COLO829 (cell line): ENCODE measurements at places on chromosomes 2 and 18.

DNA sequence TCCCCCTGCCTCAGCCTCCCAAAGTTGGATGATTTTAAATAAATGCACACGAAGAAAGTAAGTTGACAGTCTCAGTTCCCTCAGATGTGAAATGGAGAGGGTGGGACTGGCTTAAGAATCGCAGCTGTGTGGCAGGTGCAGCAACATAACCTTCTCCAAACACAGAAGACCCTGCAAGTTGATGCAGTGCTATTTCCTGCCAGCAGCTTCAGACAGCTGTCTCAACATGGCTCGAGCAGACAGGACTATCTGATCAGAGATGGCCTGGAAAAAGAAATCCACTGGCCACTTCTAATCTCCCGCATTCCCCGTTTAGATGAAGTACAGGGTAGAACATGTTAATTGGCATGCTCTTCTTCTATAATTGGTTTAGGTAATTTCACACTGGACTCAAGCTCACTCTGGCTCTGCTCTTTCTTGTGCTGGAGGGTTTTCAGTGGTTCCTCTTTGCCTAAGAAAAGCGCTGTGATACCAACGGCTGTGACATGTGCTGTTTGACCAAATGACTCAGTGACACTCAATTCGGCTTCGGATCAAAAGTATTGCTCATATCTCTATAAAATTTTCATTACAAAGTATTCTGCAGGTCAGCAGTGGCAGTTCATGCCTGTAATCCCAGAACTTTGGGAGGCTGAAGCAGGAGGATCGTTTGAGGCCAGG, 40.2 kb downstream of the MYOM1 start:
- DNase-seq = no peak

DNA sequence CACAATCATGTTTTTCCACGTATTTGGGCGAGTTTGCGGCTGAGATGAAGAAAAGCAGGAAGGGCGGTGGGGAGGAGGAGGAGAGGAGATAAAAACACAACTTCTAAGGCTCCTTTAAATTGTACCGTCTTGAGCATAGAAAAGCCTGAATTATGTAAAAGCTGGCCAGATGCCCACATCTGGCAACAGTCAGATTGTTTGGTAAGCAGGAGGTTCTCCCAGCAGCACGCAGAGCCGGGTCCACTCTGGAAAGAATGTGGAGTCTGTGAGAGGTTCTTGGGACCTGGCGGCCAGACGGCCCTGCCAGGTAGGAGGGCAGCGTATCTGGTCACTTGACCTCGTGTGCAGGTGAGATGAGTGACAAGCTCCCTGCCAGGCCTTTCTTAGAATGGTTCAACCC, 215.3 kb upstream of the APCDD1 start:
- DNase-seq = no peak

GRCh38 chr2:156319811-156320485, 12.6 kb downstream of the NR4A2 start:
- no peak for DNase-seq

DNA sequence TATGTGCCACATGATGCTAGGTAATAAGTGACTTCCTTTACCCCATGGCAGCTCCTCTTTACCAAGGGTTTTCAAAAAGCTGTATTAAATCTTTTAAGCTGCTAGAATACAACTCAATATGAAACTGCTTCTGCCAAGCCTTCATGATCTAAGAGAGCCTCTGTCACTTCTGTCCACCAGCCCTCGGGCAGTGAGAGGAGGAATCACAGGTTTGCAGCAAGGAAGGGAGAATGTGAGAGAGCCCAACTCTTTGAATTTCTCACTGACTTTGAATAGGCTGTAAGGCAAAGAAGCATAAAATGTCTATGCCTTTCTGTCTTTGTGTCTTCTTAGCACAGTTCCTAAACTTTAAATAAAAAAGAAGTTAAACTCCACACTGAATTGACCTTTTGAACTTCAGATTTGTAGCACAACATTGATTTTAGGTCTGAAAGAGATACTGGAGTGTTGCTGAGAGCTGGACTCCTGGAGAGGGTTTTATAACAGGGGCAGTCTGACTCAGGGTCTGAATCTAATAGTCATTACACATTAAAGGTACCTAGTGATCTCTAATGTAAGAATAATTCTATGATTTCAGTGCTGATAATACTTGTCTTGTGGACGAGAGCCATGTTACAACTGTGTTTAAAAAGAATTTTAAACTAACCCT, 48.1 kb upstream of the SATB2 start:
- no peak for DNase-seq

DNA sequence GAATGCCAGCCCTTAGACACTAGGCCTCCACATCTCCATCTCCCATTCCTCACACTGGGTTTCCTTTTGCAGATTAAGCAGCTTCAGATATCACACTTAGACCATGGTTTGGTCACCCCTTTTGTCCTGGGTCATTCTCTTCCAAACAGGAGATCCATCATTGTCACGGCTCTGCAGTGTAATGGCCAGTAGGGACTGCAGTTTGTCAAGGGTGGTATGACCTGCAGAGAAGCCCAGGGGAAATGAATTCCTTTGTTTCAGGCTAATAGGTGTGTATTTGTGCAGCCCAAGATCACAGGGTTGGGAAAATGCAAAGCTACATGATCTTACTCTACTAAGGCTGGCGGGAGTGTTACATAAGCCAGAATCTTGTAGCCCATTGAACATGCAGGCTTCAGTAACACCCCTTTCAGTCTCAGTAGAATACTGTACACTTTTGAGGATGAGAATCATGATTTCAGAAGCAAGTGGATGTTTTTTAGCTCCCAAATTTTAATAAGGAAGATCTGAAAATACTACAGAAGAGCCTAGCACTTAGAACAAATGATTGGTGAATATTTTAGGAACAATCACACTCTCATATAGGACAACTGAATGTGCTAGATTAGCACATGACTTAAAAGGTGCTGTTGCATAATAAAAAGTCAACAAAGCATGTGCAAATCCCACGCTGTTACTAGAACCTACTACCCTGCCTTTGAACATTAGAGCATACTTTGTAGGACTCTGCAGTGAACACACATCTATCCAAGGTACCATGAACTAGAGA, 24.0 kb upstream of the LPIN1 start:
- DNase-seq = no peak

GRCh38 chr2:238445409-238446190, 18.9 kb downstream of the ASB1 start:
- DNase-seq = no peak

DNA sequence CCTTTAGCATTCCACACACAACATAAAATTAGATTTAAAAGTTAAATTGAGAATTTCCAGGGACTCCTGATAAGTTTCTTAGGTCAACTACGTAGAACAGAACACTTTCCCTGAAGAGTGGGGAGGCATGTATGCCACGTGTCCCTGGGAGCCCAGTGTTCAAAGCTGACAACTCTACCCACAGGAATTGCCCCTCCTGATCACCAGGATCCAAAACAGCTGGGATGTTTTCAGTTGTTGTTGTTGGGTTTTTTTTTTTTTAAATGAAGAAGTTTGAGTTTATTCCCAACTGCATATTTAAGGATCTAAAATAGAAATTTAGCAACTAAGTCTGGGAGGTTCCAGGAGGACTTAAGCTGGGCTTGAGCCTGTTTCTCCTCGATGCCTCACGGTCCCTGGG, 100.5 kb downstream of the TPGS2 start:
- DNase-seq = no peak

DNA sequence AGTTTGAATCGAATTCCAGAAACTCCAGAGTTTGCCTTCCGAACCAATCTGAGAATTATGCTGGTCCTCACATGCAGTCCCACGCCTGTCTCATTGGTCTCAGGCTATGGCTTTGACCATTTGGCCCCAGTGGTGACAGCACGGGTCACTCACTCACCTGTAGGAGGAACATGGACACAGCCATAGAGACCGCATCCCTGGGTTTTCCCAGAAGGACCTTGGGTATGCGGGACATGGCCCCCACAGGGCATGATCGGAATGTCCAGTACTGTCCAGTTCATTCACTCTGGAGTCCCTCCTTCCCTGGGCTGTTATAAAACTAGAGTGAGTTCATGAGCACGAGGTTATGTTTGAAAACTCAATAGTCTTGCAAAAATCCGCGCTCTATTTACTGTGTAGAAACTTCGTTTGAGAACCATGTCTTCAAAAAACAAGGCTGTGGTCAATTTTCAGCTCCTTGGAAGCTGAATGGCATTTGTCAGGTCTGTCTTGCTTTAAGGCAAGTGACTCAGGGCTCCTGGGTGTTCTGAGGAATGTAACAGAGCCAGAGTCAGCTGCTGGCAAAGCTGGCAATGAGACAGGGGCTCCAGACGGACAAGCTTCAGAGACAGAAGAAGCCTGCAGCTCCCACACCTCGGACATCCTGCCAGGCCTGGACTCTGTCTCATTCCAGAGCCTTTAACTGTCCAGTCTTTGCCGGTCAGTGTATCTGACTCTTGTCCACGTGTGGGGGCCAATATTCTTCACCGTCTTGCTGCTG, 86.7 kb upstream of the TMEM18 start:
- DNase-seq = no peak

DNA sequence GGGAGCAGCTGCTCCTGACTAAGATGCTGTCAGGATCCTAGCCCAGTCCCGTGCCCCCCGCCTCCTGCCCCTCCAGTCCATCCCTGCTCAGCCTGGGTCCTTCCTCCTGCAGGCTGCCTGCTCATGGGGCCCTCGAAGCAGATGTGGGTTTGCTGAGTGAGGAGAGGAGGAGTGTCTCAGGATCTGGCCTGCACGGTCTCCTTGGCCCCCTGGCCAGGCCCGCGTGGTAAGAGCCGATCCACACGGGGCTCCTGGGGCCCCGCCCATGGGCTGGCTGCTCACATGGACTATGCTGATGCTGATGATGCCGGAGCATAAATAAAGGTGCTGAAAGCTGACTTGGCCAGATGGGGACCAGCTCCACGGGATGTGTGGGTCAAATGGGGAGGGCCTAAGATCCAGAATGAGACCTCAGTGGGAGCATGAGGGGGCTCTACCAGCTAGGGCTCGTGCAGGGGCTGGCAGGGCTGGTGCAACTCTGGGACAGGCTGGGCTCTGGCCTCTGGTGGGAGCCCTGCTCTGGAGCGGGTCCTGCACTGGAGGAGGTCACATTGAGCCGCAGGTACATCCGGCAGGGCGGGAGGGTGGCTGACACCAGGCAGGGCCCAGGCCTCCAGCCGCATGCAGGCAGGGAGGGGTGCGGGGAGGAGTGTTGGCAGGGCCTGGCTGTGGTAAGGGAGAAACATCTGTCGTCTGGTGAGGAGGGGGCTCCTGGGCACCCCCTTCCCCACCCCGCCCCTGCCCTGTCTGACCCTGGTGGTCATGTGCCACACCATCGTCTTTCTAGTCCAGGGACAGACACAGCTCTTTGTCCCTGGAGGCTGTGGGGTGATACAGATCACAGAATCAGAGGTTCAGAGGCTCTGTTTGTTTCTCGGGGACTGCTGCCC, 275.3 kb upstream of the HDAC4 start:
- no peak for DNase-seq

- DNase-seq = no peak
Measured at GRCh38 chr2:7048762-7049294, 131.6 kb downstream of the RNF144A start.

GRCh38 chr2:144459937-144460336, 60.0 kb downstream of the ZEB2 start:
- DNase-seq = no peak

DNA sequence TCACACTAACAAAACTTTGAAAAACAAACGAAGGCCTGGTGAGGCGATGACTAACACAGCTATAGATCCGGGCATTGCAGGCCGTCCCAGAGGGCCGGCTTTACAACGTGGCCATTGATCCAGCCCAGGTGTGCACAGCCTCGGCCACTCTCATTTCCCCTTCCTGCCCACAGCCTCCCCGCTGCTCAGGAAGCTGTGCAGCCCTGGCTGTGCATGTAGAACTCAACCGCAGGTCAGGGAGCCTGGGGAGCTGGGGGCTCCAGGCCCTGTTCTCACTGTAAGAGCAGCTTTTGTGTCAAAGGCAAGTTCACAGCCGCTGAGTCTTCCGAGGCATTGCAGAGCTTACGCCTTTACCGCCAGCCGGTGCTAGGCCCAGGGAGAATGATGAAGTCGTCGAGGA, 87.2 kb downstream of the LONRF2 start:
- DNase-seq = no peak

GRCh38 chr18:59459369-59460071, 100.5 kb upstream of the LMAN1 start:
- DNase-seq = peak; percentile 35

- no peak for DNase-seq
Measured at GRCh38 chr18:48655508-48655907, 116.7 kb downstream of the CTIF start.

DNA sequence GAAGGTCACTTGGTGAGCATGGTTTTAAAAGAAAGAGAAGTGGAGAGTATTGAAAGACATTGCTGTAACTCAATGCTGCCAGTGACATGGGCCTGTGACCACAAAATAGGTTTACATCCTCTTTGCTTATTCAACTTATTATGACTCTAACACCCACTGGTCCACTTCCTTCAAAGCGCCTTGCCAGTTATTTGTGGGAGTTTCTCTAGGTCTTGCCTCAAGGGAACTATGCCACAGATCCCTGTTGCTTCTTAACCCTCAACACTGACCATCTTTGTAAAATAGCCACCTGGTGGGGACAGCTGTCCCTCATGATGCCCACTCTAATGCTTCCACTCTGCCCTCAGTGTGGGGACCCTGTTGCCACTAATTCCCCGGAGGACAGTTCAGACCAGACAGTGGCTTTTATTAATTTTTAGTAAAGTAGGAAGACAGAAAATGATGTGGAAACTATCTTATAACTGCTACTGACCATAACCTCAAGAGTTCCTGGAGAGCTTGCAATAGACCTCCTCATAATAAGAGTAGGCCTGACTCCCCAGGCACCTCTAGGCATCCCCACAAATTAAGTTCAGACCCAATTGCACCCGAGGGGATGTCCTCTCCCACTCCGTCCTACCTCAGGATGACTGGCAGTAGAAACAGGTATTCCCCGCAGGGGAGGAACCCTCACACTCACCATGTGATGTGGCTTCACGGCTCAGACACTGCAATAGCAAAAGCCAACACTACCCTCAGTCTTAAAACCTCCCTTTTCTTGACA, 31.3 kb upstream of the SLC25A52 start:
- no peak for DNase-seq

- no peak for DNase-seq
Measured at GRCh38 chr2:241490825-241491506, 17.4 kb downstream of the STK25 start.

- DNase-seq = peak; percentile 22
Measured at GRCh38 chr2:186862869-186863709, 14.1 kb upstream of the ZSWIM2 start.

DNA sequence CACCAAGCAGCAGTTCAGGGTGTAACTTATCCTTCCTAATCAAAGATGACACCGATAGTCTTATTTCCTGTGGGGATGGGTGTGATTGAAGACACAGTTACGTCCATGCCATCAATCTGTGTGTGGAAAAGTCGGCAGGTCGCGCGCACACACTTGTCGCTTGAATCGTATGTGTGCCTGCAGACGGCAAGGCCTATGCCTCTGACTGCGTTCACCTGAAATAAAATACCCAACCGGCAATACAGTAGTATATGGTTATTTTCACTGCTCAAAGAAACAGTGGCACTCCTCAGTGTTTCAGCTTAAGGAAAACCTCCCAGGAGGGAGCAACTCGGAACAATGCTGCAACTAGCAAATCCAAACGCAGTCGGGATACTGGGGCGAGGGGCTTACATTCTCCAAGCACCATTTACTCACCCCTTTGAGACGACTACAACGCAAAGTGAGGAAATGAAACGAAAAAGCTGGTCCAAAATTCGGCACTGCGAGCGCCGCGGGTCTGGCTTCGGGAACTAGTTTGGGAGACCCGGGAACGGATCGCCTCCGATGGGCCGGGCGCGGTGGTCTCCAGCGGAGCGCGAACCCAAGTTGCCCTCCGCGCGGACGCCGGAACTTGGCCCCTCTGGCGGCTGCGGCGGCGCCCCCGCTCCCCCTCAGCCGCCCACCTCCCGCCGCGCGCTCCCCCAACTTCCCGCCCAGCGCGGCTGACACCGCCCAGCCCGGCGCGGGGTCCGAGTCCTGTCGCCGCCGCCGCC, 675 bp downstream of the PRKD3 start:
- no peak for DNase-seq

- no peak for DNase-seq
Measured at GRCh38 chr2:85445316-85446295, 27.1 kb downstream of the SH2D6 start.
